ENCODE measurements at places on chromosomes 13 and 19.

- DNase-seq: no peak
Observed at GRCh38 chr19:18856385-18857126, 24.8 kb downstream of the UPF1 start.

DNA sequence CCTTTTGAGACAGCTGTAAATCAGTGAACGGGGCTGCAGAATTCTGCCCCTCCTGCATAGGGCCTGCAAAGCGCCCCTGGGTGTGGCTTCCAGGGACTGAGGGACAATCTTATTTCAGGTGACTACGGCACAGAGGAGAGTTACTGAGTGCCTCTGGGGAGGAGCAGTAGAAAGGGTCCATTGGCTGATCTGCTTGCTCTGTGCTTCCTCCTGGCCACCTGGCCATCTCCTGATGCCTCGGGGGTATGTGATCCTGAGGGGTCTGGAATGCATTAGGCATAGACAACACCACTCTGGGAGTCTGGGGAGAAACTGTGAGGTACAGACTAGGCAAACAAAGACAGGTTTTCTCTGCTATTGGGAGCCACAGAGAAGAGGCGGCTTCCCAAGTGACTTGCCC lies 2.8 kb downstream of the KCTD15 start:
- no peak for DNase-seq

DNA sequence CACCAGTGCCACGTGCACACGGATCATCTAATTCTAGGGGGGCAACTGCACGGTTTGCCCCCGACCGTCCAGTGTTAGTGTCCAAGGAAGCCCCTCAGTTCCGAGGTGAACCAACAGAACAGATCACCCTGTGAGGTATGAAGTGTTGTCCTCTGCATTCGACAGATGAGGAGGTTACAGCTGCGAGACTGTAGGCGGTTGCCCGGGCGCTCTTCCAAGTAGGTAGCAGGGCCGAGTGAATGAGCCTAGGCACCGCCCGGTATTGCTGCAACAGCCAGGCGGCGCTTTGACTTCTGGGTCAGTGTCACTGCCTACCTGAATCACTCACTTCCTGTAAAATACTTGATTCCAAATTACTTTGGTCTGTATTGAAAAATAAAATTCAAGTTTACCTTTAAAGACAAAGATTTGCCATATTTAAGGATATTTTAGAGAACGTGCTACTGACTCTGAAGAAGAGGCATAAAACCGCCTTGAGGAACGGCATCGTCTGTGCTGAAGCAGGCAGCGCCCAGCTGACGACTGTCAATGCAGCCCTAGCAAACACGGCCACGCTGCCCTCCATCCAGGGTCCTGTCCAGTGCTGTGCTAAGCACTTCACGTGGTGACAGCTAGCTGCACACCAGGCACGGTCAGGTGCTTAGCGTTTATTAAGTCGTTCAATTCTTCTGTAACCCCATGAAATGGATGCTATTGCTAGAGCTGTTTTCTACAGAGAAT lies 19.3 kb upstream of the RASA3 start:
- peak; percentile 48 for DNase-seq

DNA sequence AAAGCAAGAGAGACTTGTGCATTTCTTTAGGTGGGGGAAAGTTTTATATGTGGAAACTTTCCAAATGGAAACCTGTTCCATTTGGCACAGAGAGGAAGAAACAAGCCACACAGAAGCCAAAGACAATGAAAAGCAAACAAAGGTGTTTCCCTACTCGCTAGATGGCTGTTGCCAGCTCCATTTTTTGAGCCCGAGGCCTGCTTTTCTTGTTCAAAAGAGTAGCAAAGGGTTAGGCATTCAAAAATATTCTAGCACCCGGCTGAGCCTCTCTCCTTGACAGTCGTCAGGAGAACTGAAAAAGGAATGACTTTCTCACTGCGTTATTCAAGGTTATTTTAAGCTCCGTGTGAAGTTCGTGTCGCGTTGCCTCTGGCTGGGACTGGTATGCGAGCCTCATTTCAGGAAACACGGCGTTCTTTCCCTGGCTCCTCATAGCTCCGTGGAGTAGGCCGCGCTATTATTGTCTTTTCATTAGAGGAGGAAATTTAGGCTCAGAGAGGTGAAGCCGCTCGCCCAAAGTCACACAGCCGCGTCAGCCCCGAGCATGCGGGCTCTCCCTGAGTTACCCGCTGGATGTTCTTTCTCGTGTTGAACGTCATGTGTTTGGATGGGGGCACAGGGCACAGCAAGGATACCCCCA lies 7.6 kb downstream of the TRPM4 start:
- no peak for DNase-seq

- peak; percentile 89 for DNase-seq
Observed at GRCh38 chr19:19366434-19367396, 38.8 kb upstream of the GATAD2A start.

DNA sequence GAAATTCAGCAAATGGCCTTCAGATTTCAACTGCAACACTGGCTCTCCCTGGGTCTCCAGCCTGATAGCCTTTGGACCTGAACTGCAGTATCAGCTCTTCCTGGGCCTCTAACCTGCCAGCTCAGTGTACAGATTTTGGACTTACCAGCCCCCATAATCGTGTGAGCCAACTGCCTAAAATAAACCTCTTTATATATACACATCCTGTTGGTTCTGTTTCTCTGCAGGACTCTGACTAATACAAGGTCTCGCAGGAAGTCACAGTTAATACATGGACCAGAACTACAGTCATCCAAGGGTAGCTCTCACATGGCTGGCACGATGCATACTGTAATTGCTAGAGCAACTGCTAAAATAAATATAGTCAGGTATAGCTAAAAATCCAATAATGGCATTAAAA lies 85.1 kb downstream of the KATNAL1 start:
- DNase-seq: no peak
